ENCODE measurements at places on chromosomes 2 and 18.
A peak's percentile ranks its signal among the peaks of the same experiment; 100 is the strongest.

DNA sequence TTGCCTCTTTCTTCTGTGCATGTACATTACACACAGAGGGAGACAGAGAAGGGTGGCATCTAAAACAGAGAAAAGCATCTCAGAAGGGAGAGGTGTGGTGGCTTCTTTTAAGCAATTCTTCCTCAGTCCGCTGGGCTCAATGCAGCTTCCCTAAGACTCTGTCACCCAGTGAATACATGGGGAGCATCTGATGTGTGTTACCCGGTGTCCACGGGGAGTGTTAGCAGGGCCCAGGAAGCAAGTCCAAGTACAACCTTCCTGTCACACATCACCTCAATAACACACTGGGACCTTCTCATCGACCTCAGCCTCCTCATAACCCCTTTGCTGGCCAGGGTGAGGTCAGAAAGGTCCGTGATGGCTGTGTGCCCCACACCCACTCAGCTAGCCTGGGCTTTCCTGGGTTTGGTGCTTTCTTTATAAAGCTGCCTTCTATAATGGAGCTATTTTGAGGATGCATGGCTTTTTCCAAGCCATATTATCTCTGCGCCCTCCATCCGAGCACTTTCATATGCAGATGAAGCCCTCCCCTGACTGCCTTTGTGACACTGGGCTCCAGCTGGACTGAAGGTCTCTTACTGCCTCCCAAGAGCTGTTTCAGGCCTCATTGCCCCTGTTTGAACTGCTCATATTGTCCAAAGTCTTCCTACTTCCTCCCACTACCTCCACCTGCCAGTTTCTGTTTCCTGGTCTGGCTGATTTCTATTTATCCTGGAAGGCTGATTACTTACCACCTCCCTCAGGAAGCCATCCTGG lies 21.4 kb downstream of the TNFRSF11A start:
- no peak overlapping the region for H3K27ac ChIP-seq
- DNase-seq, result no peak
- no peak overlapping the region for H3K4me3 ChIP-seq
- no peaks in the 10 kb centered on the region for H3K36me3 ChIP-seq

DNA sequence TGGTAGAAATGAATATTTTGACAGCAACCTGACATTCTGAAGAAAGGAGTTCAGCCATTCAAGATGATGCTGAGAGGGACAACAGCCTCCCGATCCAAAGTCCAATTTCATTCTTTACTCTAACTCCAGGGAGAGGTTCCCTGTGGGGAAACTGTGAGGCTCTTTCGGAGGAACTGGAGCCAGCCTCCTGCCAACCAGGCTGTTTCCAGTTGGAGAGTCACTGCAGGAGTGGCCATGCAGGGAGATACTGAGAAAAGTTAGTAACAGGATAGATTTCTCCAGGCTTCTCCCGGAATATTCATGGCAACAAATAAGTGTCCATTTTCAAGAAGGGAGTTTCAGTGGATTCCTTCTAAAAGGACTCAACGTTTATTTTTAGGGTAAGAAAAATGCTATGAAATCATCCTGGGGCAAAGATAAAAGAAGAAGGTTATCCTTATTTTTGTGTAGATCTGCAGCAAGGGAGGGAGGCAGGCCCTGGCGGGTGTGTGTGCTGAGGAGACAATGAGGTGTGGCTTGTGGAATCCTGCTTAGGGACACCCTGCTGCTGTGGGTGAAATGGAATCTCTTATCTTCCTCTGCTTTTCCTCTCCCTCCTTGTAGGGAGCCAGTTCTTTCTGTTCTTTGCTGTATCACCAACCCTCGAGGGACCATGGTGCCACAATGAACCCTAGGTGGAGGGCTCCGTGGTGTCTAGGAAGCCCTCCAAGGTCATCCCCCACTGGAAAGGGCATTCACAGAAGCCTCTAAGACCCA lies 18.1 kb downstream of the KLHL14 start:
- H3K27me3 ChIP-seq, result no peaks in the 10 kb centered on the region
- no peak overlapping the region for H3K4me3 ChIP-seq
- no peaks in the 10 kb centered on the region for H3K4me1 ChIP-seq
- no peak for DNase-seq

GRCh38 chr2:128425216-128425615 lies 106.5 kb upstream of the HS6ST1 start:
- peak; percentile 15 for DNase-seq
- no peak overlapping the region for H3K4me3 ChIP-seq
- H3K36me3 ChIP-seq, result no peaks in the 10 kb centered on the region

DNA sequence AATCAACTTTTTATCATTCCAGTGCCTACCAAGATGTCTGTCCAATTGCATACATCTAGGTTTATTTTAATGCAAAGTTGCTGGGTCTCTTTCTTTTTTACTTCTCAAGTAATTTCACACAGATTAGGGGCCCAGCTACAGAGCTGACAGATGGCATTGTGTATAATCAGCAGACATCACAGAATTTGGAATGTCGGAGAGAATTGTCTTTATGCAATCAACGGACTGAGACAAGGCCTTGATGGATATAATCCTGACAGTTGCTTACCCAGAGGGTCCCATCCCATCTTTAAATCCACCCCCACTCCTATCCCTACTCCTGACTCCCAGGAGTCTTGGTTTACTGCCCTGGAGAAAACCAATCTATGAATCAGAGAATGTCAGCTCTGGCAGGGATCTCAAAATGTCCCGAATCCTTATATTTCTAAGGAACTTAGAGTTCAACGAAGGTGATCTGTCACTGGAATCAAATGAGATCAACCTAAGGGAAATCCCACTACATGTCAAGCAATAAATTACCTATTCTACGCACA lies 142.0 kb downstream of the LRATD1 start:
- no peak for DNase-seq
- H3K27ac ChIP-seq, result no peak overlapping the region
- no peaks in the 10 kb centered on the region for H3K36me3 ChIP-seq
- no peaks in the 10 kb centered on the region for H3K27me3 ChIP-seq
- H3K4me1 ChIP-seq, result no peaks in the 10 kb centered on the region

- H3K36me3 ChIP-seq, result no peaks in the 10 kb centered on the region
- no peak overlapping the region for H3K27ac ChIP-seq
- DNase-seq, result peak; percentile 15
- H3K4me1 ChIP-seq, result no peaks in the 10 kb centered on the region
Measured at GRCh38 chr2:241818943-241819270, 9.9 kb downstream of the NEU4 start.

GRCh38 chr2:164052006-164052405 lies 316.2 kb upstream of the FIGN start:
- no peak overlapping the region for H3K27ac ChIP-seq
- H3K27me3 ChIP-seq, result no peaks in the 10 kb centered on the region
- no peak for DNase-seq
- no peak overlapping the region for H3K4me3 ChIP-seq

DNA sequence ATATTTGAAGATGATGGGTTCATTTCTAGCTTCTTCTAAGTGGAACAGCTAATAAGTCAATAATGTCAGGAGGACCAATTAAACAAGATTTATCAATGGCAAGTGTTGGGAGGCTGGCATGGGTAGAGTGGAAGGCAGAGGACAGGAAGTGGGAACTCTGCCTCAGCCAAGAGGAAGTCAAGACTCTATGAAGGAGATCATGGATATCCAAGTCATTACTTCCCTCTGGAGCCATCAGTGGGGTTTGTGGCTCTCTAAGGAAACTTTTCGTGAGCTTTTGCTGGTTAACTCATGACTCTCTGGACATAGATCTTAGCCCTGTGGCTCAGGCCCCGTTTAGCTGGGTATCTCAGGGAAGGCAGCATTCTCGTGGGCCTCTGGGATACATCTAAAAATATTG lies 410.4 kb upstream of the ID2 start:
- DNase-seq, result no peak
- H3K4me3 ChIP-seq, result no peak overlapping the region
- H3K27ac ChIP-seq, result no peak overlapping the region
- H3K4me1 ChIP-seq, result no peaks in the 10 kb centered on the region
- H3K36me3 ChIP-seq, result no peaks in the 10 kb centered on the region

DNA sequence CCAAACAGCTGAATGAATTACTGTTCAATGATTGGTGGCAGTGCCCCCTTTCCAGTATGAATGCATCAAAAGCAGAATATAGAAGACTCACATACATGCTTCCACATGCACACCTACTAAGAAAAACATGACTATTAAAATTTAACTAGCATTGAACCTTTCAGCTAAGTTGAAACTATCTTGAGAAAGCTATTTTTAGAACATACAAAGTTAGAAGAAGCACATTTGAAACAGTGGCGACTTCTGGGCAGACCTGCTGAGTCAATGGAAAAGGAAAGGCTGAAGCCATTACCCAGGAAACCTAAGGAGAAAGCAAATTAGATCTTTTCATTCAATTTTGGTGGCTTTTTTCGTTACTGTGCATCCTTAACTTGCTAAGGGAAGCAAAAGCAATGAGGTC lies 55.9 kb downstream of the PLA2R1 start:
- no peak for DNase-seq
- H3K27me3 ChIP-seq, result no peaks in the 10 kb centered on the region
- H3K27ac ChIP-seq, result no peak overlapping the region
- no peaks in the 10 kb centered on the region for H3K36me3 ChIP-seq
- no peaks in the 10 kb centered on the region for H3K4me1 ChIP-seq

Measured in Peyer's patch (tissue), 4 donors.